ENCODE measurements at places on chromosomes 6 and 20.

- no peak for DNase-seq
Measured at GRCh38 chr6:30902709-30903108, 5.3 kb upstream of the GTF2H4 start.

- DNase-seq: no peak
Measured at GRCh38 chr20:35981969-35982368, 13.6 kb downstream of the CNBD2 start.

DNA sequence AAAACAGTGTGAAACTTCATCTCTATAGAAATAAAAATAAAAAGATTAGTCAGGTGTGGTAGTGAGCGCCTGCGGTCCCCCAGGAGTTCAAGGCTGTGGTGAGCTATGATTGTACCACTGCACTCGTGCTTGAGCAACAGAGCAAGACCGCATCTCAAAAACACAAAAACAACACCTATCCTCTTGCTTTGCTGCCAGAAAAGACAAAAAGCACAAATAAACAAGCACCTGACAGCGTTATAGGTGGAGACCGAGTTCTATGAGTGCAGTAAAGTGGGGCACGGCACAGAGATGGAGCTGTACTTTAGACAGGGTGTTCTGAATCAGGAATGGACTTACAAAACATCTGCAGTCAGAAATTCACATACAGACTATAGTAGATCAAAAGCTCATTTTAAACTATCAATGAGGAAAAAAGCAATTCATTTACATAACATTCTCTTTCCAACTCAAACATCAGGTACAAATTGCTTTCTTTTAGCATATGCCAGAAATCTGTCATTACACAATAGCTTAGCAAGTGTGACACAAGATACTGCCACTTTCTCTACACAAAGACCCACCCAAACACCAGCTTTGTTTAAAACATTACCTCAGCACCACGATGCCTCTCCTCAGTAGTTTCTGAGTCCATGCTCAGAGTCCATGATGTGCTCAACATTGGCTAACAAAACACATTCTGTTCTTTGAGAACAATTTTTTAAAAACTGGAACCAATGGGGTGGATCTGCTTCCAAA is 10.1 kb downstream of the EZR start:
- DNase-seq: no peak

DNA sequence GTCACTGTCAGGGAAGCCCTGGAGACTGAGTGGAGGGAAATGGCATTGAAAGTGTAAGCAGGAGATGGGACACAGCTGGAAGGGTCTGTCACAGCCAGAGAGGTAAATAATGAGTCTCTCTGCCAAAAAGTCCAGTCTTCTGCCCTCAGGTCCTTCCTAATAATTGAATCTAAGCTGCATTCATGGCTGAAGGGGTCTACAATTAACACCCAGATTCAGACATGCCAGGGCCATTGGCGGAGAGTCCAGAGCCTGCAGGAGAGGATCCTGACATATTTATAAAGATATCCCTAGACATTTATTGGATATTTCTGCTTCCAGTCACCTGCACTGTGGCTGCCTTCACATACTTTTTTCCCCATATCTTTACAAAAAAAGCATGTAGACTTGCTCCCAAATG is 89.0 kb downstream of the LRFN2 start:
- no peak for DNase-seq

DNA sequence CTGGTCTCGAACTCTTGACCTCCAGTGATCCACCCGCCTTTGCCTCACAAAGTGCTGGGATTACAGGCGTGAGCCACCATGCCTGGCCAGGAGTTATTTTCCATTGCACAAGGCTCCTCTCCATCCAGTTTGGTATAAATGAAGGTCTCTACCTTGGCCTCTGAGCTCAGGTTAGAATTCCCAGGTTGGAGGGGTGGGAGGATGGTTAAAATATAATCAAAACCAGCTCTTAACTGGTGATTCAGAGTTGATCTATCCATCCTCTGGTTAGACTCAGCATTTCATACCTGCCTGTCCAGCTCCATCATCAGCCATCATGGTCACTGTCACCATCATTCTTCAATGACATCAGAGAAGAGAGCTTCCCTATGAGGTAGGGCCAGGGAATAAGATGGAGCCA is 2.6 kb upstream of the SLC22A7 start:
- no peak for DNase-seq

- no peak for DNase-seq
Measured at GRCh38 chr6:133809406-133809805, 79.5 kb upstream of the TCF21 start.

GRCh38 chr6:137518386-137518983 is 24.3 kb upstream of the OLIG3 start:
- DNase-seq: no peak

GRCh38 chr6:159282421-159282820 is 113.2 kb downstream of the FNDC1 start:
- no peak for DNase-seq

DNA sequence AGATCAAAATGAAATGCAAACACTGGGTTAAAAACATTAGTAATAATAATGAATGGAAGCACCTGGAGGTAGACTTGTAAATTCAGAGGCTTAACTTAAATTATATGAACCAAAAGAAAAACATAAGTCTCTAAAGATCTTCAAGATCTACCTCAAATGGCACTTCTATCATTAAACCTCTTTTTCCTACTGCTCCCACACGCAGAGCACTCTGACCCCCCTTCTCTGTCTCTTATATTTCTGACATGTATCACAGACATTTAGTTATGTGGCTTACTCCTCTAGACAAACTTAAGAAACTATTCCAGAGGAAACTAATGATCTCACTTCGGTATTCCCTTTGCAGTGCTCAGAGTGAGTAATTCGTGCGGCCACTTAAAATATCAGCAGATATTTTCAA is 1.1 kb downstream of the TBC1D32 start:
- DNase-seq: no peak

- no peak for DNase-seq
Measured at GRCh38 chr6:137362878-137363804, 131.1 kb downstream of the OLIG3 start.

DNA sequence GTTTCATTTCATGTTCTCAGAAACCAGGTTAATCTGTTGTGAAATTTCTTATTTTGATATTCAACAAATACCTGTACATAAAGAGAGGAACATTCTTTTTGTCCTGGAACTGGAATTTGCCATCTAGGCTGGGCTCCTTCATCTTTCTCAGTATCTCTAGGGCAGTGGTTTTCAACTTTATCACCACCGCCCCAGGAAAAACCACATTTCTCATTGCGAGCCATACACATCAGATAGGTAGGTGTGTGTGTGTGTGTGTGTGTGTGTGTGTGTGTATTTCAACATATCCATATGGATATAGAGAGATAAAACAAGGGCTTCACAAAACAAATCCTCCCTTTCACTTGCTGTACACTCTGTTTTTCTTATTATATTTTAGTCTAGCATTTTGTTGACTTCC is 24.1 kb downstream of the BFSP1 start:
- DNase-seq: no peak

DNA sequence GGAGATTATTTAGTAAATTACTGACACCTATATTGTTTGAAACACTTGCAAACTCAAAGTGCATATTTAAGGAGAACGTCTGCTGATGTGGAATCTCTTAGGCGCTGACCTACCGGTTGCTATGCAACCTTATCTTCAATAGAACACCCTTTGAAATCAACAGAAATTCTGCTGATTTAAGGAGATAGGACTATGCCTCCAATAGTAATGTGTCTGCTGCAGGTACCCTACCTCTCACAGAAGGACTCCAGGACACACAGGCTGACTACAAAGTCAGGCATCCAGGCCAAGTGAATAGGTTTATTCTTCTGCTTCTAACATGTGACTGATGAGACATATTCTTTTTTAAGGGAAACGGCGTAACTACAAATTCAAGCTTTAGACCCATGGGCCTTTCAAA is 311.7 kb downstream of the CBLN4 start:
- DNase-seq: no peak

DNA sequence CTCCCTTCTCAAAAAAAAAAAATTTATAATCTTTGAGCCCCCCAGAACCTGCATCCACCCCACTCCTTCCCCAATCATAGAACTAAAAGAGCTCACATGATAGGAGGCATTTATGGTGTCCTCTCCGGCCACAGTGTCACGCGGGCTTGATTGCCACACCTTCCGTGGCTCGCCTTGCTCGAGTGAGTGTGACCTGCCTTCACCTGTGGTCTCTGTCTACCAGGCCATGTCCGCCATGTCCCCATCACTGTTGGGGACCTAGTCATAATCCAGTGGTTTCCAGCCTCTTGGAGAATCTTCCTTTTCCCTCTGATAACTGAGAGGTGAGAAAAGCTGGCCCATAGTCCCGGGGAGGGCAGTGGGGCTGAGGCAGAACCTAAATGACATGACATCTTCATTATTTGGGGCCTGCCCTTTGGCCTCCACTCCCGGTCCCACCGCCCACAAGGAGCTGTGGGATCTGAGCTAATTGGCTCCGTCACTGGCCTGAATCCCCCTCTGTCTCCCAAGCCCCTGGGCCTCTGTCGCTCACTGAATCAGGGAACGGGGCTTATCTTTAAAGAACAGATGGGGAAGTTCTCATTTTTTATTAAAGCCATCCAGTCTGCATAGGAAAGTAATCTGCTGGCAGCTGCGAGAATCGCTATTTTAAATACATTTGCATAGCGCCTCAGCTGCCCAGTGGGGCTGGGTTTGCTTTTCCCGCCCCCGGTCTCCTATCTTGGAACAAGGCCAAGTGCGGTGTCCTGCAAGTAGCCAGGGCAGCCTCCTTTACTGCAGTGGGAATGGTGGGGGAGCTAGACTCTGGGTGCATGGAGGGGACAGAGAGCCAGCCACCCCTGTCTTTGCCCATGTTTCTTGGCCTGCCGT is 197.6 kb upstream of the PMEPA1 start:
- DNase-seq: no peak
